AG04450 (cell line): ENCODE measurements at places on chromosomes 3 and 15.

DNA sequence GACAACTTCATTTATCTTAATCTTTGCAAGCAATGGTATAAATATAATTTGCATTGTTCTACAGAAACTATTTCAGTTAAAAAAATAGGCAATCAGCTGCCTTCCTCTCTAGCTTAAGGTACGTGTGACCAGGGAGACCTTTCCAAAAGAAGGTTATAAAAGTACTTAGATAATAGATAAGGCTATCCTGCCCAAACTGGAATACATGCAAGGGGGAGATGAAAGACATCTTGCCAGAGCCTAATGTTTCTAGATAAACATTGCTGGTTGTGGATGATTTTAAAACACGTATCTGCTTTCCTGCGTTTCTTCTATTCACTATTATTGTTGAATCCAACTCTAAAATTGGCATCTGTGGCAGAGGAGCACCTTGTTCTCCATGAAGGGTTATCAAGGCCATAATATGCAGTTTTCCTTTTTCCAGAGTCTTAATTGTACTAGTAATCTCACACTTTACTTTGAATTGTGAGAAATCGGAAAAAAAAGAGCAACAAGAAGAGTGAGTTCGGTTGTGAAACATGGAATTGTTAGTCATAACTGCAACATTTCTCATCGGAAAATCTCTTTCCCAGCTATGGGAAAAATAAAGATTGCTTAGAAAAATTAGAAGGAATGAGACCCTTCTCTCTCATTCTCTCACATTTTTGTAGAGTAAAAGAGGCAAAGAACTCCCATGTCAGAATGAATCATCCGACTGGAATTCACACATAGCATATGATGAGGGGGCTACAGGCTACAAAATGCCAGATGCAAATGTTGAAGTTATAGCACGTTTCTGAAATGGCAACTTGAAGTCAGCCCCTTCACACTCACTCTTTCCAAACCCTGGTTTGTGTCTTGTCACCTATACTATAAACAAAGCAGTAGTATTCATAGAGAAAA lies 936.1 kb upstream of the NR2F2 start:
- peak; percentile 30 for DNase-seq

- no peak for DNase-seq
These were observed 23.0 kb downstream of the CRYGS start for GRCh38 chr3:186520957-186521842.

- DNase-seq = no peak
These were observed 84.1 kb downstream of the TP63 start for GRCh38 chr3:189714991-189715961.

GRCh38 chr3:194907811-194908210 lies 222.1 kb downstream of the FAM43A start:
- no peak for DNase-seq

GRCh38 chr3:55639896-55640765 lies 153.0 kb upstream of the WNT5A start:
- no peak for DNase-seq

- DNase-seq = no peak
These were observed 161.9 kb downstream of the PLCL2 start for GRCh38 chr3:17046623-17047022.

- no peak for DNase-seq
These were observed 512.7 kb downstream of the FOXP1 start for GRCh38 chr3:71070497-71071463.

GRCh38 chr3:11150256-11150655 lies 4.0 kb upstream of the HRH1 start:
- no peak for DNase-seq

DNA sequence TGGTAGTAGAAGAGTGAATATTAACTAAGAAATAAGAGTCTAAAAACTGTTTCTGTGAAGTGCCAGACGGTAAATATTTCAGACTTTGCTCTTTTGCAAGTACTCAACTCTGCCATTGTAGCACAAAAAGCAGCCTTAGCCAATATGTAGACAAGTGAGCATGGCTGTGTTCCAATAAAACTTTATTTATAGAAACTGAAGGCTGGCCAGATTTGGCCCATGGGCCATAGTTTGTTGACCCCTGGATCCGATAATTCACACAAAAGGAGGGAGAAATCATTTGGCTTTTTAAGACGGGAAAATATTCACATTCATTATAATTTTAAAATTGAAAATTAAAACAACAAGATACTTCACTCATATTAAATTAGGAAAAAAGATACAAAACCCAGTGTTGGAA lies 15.4 kb downstream of the EID1 start:
- no peak for DNase-seq

DNA sequence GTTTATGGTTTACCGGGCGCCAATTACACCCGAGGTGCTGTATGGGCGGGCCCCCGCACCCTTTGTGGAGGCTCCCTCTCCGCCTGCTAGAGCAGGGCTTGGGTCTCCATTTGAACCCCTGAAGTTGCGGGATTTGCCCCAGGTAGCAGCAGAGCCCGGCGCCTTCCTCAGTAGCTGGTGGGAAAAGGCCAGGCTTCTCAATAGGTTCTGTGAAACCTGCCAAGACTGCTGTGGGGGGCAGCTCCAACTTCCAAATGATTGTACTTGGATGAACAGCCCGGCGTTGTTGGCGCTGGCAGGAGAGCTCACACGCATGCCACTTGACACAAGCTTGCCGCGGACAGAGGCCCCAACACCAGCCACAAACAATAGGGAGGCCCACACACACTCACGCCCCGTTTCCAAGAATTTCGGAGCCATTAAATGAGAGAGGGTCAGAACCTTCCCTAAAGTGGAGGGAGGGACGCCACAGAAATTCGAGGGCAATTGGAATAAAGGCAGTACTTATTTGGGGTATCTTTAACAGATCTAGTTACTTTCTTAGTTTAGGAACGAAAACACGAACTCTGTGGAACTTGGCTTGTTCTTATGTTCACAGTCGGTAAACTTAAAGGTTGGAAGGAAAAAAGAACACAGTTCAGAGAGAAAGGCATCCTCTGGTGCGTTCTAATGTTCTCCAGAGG lies 1.4 kb downstream of the EPHB3 start:
- DNase-seq = no peak

DNA sequence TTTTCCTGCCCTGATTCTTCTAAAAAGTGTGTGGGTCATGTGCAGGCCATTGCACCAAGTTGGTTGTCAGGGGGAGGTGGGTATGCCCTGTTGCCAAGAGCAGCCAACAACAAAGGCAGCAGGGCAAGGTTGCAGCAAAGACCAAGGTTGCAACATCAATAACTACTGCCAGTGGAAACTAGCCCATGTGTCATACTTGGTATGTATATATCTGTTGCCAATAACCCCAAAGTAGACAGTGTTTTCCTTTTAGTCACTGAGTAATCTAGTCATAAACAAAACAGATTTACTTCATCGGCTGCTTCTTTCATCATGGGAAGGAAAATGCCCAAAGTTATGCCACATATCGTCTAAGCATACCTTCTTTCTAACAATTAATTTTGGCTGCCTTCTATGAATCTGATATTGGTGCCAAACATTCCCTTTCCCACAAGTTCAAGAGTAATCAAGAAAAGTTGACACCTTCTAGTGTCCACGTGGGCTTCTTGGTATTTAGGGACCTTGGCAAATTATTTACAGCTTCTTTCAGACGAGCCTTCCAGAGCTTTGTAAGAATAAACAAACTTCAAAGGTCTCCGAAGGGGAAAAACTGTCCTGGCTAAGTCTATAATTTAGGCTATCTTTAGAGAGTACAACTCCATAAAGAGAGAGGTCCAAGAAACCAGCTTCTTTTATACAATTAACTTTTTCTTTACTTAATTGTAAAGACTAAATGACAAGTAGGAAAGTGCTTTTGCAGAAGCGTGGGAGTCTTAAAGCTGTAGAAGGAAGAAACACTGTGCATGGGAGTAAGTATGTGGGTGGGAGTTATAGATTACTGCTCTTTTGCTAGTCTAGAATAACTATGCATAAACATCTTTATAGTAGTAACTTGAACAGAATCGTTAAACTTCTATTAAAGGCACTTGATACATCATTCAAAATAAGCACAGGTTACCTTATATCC lies 10.0 kb upstream of the MBNL1 start:
- DNase-seq = peak; percentile 82

- no peak for DNase-seq
These were observed 2.2 kb upstream of the ISG20 start for GRCh38 chr15:88636654-88637053.

DNA sequence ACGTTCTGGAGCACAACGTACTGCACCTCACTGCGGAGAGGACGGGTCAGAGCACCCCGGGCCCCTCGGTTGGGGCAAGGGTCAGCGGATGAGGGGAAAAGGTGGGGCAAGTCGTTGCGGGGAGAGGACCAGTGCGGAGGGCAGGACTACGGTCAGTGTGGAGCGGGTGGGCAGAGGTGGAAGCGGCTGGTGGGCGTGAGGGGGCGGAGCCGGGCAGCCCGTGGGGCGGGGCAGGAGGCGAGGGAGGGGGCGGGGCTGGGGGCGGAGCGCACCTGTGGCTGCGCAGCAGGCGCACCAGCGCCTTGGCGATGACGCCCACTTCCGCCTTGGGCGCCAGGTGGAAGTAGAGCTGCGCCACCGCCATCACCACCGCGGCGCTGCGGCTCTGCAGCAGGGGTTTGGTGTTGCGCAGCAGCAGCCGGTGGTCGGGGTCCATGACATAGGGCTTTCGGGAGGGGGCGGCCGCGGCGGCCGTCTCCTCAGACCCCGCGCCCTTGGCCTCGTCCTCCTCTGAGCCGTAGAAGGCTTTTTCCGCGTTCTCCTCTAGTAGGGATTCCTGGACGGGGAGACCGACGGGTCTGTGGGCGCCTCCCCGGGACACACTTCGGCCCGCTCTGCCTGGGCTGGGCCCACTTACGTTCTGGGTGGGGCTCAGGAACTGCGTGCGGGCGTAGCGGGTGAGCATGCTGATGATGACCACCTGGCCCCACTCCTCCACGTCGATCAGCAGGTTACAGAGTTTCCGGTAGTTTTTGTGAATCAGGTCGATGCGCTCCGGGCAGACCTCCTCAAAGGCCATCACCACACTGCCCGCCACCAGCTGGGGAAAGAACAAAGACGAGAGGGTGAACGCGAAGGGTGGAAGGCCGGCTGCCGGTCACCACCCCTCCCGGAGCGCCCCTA lies 29.2 kb downstream of the AP3B2 start:
- DNase-seq = no peak

DNA sequence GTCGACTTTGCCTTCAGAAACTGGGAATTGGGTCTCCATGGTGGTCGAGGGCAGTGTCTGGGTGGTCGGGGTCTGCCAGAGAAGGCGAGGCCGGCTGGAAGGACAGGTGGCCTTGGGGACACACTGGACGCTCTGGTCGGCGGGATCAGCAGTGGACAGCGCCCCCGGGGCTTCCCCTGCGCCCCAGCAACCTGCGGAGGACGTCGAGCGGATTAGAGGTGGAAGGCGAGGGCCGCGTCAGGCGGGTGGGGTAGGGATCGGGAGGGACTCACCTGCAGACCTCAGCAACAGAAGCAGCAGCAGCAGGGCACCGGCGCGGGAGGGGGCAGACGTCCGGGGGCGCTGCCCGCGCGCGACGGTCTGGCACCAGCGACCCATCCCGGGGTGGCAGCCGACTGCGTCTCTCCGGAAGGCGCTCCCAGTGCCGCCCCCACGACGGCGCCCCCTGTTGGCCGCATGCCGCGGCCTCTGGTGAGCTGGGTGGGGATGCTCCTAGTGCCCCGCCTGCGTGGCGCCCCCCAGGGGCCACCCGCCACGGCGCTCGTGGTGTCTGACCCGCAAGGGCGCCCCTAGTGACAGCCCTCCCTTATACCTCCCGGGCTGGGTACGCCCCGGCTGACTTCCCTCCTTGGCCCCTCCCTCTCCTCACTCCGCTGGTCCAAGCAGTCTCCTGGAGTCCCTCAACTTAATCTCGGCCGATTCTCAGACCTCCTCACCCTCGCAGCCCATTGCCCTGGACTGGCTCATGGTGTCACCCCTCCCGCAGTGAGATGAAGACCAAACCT lies at the start of gene PRSS50:
Gene PRSS50 (minus strand): TSS at position 423 of the 785 bp plus-strand sequence. CDS start 45 bp downstream, at position 378.
- no peak for DNase-seq

DNA sequence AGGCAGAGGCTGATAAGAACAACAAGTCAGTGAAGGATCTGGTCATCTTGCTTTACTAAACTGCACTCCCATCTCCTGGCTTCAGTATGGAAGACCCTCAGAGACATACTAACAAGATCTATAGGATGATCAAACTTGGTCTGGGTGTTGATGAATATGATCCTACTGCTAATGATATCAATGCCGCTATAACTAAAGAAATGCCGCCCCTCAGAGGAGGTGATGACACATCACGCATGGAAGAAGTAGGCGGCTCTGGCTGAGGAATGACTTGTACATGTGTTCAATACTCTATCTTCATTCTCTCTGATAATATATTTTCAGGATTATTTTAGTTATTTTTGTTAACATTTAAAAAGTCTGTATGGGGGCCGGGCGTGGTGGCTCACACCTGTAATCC lies 17.5 kb upstream of the EIF2B5 start:
- no peak for DNase-seq

DNA sequence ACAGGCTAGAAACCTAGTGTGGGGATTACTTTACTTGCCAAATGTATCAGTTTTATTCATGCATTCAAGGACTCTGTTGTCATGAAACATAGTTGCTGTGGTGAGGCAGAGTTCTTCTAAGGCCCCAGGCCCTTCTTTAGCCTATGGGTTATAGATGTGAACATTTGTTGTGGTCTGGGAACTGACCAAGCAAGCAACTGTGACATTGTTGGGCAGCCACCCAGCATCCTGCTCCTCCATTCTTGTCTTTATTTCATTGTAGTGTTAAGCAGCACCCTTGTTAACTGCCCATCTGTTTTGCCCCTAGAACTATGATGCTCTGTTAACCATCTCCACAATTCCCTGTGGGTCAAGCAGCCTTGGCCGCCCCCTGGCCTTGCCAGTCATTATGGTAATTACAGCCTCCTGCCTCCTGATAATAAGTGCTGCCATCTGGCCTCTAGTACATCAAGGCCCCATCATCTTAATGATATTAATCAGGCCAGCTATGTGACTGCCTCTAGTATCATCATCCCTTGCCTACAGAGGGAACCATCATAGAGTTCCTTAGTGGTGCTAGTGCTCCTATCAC lies 12.2 kb upstream of the IFT57 start:
- DNase-seq = no peak

- DNase-seq = no peak
These were observed 1.1 kb upstream of the SUCLG2 start for GRCh38 chr3:67655364-67656121.

GRCh38 chr15:71303977-71304376 lies 188.7 kb downstream of the THSD4 start:
- DNase-seq = no peak

GRCh38 chr3:168608926-168609325 lies 513.2 kb upstream of the GOLIM4 start:
- no peak for DNase-seq
